ENCODE measurements at places on chromosomes 1 and 21.
A peak's percentile ranks its signal among the peaks of the same experiment; 100 is the strongest.

DNA sequence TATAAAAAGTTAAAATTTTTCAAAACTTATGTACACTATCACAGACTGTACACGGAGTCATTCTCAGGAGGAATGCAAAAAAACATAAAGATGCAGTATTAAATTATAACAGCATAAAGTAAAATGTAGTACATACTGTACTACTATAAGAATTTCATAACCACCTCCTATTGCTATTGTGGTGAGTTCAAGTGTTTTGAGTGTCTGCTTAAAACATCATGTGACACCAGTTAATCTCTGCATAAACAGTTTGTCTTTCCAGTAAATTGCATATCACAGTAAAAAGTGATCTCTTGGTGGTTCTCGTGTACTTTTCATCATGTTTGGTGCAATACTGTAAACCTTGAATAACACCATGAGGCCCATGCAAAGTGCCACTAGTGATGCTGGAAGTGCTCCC lies 45.2 kb downstream of the SDCCAG8 start:
- peaks cover 24% of the 10 kb centered on the region for H3K36me3 ChIP-seq
- H3K4me3 ChIP-seq, result no peak overlapping the region
- H3K4me1 ChIP-seq, result no peaks in the 10 kb centered on the region
- DNase-seq, result no peak
- no peaks in the 10 kb centered on the region for H3K27me3 ChIP-seq

DNA sequence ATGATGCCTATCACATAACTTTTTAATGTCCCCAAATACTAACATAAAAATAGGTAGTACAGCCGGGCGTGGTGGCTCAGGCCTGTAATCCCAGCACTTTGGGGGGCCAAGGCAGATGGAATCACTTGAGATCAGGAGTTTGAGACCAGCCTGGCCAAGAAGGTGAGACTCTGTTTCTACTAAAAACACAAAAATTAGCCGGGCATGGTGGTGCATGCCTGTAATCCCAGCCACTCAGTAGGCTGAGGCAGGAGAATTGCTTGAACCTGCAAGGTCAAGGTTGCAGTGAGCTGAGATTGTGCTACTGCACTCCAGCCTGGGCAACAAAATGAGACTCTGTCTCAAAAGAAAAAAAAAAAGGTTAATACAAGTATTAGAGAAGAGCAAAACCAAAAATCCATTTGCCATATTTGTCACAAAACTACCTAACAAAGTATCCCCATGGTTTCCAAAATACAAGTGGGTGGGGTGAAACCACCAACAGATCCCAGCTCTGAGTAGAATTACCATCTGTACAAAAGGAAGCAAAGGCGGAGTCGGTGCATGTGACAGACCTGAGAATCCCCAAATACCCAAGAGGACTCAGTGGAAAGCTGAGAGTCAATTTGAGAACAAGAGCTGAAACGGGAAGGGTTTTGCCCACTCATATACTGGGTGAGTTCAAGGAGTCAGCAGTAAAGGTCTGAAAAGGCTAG lies 113.2 kb downstream of the TOMM20 start:
- peak overlapping the region; percentile 63 for H3K4me3 ChIP-seq
- no peak overlapping the region for H3K27ac ChIP-seq
- DNase-seq, result no peak
- peaks cover 5% of the 10 kb centered on the region for H3K36me3 ChIP-seq

DNA sequence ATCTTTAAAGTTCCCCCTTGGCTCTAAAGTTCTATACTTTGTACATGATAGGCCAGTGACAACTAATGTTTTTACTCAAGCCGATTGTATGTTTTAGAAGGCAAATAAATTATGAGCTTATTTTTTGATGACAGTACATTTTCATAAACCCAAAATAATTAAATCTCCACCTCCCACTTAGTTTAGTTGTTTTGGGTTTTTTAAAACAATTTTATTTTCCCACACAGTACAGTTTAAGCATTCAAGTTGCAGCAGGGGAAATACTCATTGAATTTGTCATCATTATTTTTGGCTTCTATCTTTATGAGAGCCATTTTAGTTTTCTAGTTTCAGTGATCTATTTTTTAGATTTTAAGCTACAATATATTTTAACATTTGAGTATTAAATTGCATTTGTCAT lies 93.6 kb downstream of the OLFML2B start:
- no peaks in the 10 kb centered on the region for H3K36me3 ChIP-seq
- peaks cover 16% of the 10 kb centered on the region for H3K4me1 ChIP-seq
- no peaks in the 10 kb centered on the region for H3K27me3 ChIP-seq
- no peak for DNase-seq

DNA sequence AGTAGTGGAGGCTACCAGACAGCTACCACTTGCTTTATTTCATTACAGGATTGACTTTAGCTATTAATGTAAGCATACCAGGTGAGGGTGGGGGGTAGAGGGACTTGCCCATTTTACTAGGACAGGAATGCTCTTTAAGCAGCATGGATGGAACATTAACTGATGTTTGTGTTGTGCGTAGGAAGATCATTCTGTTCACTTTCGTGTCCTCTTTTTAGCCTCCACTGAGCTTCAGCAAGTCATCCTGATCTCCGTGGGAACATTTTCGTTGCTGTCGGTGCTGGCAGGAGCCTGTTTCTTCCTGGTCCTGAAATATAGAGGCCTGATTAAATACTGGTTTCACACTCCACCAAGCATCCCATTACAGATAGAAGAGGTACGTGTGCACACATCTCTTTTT lies 29.3 kb downstream of the IFNGR2 start:
- peaks cover 2% of the 10 kb centered on the region for H3K27me3 ChIP-seq
- H3K4me1 ChIP-seq, result no peaks in the 10 kb centered on the region
- no peak overlapping the region for H3K27ac ChIP-seq
- H3K4me3 ChIP-seq, result no peak overlapping the region

GRCh38 chr1:182087719-182088350 lies 26.3 kb upstream of the ZNF648 start:
- H3K27me3 ChIP-seq, result peaks cover 2% of the 10 kb centered on the region
- H3K27ac ChIP-seq, result no peak overlapping the region
- no peak overlapping the region for H3K4me3 ChIP-seq
- H3K36me3 ChIP-seq, result no peaks in the 10 kb centered on the region
- no peak for DNase-seq

- H3K4me1 ChIP-seq, result peaks cover 20% of the 10 kb centered on the region
- peaks cover 2% of the 10 kb centered on the region for H3K27me3 ChIP-seq
Observed at GRCh38 chr1:57824535-57824934, 400.7 kb upstream of the DAB1 start.

- H3K4me3 ChIP-seq, result no peak overlapping the region
- H3K4me1 ChIP-seq, result peaks cover 8% of the 10 kb centered on the region
- H3K36me3 ChIP-seq, result no peaks in the 10 kb centered on the region
- no peak for DNase-seq
Observed at GRCh38 chr1:170620164-170620563, 43.8 kb upstream of the PRRX1 start.

DNA sequence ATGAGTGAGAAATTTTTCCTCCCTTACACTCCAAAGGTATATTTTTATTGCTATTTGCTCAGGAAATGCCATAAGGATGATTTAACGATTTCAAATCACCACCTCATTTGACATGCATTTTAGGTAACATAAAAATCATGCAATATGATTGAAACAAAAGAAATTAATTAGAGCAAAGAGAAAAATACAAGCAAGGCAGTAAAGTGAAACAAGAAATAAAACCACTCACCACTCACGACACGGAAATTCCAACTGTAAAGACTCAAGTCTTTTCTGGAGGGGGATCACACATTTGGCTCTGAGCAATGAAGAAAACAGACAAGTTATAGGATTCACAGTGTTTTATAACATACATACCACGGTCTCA lies 86.8 kb upstream of the ARHGAP29 start:
- H3K36me3 ChIP-seq, result no peaks in the 10 kb centered on the region
- H3K27me3 ChIP-seq, result peaks cover 5% of the 10 kb centered on the region
- no peak overlapping the region for H3K4me3 ChIP-seq
- DNase-seq, result no peak

DNA sequence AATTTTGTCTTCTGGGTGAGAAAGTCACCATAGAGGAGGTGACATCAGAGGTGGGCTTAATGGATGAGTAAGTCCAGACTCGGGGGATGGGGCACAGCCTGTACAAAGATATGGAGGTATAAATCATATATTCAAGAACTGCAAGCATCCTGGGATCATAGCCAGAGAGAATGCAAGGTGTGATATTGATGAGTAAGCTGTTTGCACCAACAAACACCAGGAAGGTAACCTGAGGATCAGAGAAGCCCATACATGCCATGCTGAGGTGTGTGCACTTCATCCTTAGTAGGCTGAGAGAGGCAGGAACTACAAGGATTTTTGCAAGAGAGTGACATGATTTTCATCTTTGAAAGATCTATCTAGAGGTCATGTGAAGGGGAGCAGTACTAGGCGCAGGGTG lies 306.4 kb downstream of the HHAT start:
- H3K27me3 ChIP-seq, result no peaks in the 10 kb centered on the region
- H3K36me3 ChIP-seq, result no peaks in the 10 kb centered on the region
- peaks cover 2% of the 10 kb centered on the region for H3K4me1 ChIP-seq
- no peak for DNase-seq

DNA sequence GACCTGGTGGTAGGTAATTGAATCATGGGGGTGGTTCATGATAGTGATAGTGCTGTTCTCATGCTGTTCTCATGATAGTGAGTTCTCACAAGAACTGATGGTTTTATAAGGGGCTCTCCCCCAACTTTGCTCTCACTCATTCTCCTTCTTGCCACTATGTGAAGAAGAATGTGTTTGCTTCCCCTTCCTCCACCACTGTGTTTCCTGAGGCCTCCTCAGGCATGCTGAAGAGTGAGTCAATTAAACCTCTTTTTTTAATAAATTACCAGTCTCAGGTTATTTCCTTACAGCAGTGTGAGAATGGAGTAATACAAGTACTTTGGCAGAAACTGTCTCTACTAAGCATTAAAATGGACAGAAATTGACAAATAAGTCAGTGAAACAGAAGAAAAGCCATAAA lies 21.6 kb downstream of the RAB3GAP2 start:
- DNase-seq, result no peak
- no peak overlapping the region for H3K4me3 ChIP-seq
- H3K27ac ChIP-seq, result no peak overlapping the region
- no peaks in the 10 kb centered on the region for H3K4me1 ChIP-seq

- no peaks in the 10 kb centered on the region for H3K27me3 ChIP-seq
- H3K4me3 ChIP-seq, result no peak overlapping the region
- no peak for DNase-seq
- H3K36me3 ChIP-seq, result no peaks in the 10 kb centered on the region
- H3K4me1 ChIP-seq, result peaks cover 5% of the 10 kb centered on the region
Observed at GRCh38 chr1:198947456-198947855, 308.6 kb downstream of the PTPRC start.

GRCh38 chr21:26528882-26529281 lies 44.2 kb downstream of the CYYR1 start:
- H3K36me3 ChIP-seq, result peaks cover 6% of the 10 kb centered on the region
- no peak overlapping the region for H3K27ac ChIP-seq
- H3K4me3 ChIP-seq, result no peak overlapping the region

DNA sequence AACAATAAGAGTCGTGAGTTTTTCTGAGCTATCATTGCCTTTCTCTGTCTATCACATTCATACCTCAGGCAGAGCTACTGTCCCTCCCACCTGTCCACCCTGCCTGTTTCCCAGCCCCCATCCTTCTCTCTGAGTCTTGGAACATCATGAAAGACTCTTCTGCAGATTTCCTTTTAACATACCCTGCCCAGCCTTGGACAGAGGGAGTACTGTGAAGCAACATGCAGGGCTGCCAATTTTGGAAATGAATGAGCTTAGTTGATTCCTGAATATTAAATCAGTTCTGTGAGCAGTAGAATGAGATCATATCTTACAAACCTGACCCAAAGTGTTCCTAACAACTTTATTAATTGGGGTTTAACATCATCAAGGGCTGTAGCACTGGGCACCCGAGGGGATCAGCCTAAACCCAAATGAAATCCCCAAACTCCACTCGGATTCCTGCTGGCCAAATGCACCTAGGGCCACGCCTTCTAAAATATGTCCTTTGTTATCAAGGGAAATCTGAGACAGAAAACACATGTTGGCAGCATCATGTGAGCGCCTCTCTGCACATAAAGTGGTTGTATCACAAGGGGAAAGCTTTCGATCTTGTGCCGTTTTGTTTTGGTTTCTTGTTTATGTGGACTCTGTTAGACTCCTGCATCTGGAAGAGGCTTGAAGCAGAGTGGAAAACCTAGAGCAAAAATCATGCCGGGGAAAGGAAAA lies 357.6 kb downstream of the KIF26B start:
- H3K4me1 ChIP-seq, result peaks cover 10% of the 10 kb centered on the region
- H3K27ac ChIP-seq, result no peak overlapping the region
- peaks cover 4% of the 10 kb centered on the region for H3K36me3 ChIP-seq
- H3K27me3 ChIP-seq, result no peaks in the 10 kb centered on the region
- H3K4me3 ChIP-seq, result no peak overlapping the region
- no peak for DNase-seq

DNA sequence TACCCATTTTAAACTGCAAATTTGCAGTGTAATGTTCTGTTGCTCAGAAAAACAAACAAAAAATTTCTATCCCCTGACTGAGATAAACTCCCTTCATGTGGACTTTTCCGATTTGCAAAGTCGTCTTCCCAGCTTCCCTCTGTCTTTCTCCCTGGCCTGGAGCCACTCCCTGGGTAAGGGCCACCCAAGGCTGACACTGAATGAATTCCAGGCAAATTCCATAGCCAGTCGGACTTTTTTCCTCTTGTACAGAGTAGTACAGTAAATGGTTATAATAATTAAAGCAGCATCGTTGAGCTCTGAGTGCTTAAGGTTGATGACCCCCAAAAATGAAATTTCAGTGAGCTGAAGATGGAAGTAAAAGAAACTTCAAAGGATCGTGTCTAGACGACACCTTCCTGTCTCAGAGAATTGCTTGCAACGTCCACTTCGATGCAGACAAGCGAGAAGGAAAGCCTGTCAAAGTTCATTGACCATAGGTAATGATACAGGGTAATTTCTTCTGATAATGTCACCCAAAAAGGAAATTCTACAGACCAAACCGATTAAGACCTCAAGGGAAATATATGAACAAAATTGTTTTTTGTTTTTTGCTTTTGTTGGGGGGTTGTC lies 33.6 kb upstream of the LHX8 start:
- no peak for DNase-seq
- no peak overlapping the region for H3K4me3 ChIP-seq
- no peaks in the 10 kb centered on the region for H3K4me1 ChIP-seq
- no peaks in the 10 kb centered on the region for H3K36me3 ChIP-seq
- H3K27ac ChIP-seq, result no peak overlapping the region

GRCh38 chr1:9859281-9860014 lies 35.7 kb upstream of the CLSTN1 start:
- H3K4me1 ChIP-seq, result peaks cover 23% of the 10 kb centered on the region
- H3K4me3 ChIP-seq, result no peak overlapping the region
- no peak for DNase-seq

GRCh38 chr1:224080115-224080774 lies 33.7 kb upstream of the FBXO28 start:
- DNase-seq, result no peak
- H3K27ac ChIP-seq, result no peak overlapping the region
- H3K4me3 ChIP-seq, result no peak overlapping the region
- H3K4me1 ChIP-seq, result no peaks in the 10 kb centered on the region
- H3K27me3 ChIP-seq, result no peaks in the 10 kb centered on the region

- no peak overlapping the region for H3K27ac ChIP-seq
- no peaks in the 10 kb centered on the region for H3K4me1 ChIP-seq
- H3K4me3 ChIP-seq, result no peak overlapping the region
- H3K36me3 ChIP-seq, result peaks cover 12% of the 10 kb centered on the region
Observed at GRCh38 chr21:35291973-35292627, 243.0 kb upstream of the RUNX1 start.

GRCh38 chr1:37797750-37798345 lies 4.2 kb downstream of the MANEAL start:
- peaks cover 4% of the 10 kb centered on the region for H3K36me3 ChIP-seq
- H3K27ac ChIP-seq, result no peak overlapping the region
- H3K4me3 ChIP-seq, result no peak overlapping the region
- H3K4me1 ChIP-seq, result no peaks in the 10 kb centered on the region

GRCh38 chr1:11792106-11792505 lies 13.7 kb downstream of the MTHFR start:
- peaks cover 2% of the 10 kb centered on the region for H3K4me1 ChIP-seq
- peak overlapping the region; percentile 28 for H3K4me3 ChIP-seq
- no peak overlapping the region for H3K27ac ChIP-seq
- DNase-seq, result no peak
